Bronchial smooth muscle cell (primary cell): ENCODE measurements at places on chromosomes 12 and 14. TPM values are rescaled to one million over a fixed set of nuclear protein-coding genes. Genes with fewer than 3 reads are reported as not detected.

FBRSL1 gene
- 0.69 and 0.79 TPM in 2 replicates for total RNA-seq

IFI27 gene
- total RNA-seq: 11.0 and 13.4 TPM in 2 replicates

LUM gene
- total RNA-seq: 359 and 496 TPM in 2 replicates

OVCH1 gene
- under 0.01 TPM in 2 replicates for total RNA-seq
